Stimulated activated CD4-positive, alpha-beta T cell treated with anti-CD3 and anti-CD28 coated beads, Interleukin-2, amount 100 ng/mL, for 4 hours (primary cell): ENCODE measurements at places on chromosomes 11 and 22.

DNA sequence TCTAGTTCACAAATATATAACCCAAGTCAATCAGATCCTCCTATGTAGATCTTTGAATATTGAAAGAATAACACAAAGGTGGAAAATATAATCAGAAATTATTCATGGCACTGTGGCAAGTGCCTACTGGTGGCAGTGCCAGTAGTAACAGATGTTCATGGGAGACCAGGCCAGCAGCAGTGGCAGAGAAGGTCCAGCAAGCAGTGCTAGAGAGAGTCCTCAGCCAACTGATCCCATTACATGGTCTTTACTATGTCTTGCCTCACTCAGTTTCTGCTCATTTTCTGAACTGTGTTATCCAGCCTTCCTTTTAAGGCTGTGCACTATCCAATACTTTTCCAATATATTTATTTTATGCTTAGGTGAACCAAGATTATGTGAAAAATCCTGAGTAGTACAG is 124.9 kb downstream of the MRTFA start:
- DNase-seq, result no peak

DNA sequence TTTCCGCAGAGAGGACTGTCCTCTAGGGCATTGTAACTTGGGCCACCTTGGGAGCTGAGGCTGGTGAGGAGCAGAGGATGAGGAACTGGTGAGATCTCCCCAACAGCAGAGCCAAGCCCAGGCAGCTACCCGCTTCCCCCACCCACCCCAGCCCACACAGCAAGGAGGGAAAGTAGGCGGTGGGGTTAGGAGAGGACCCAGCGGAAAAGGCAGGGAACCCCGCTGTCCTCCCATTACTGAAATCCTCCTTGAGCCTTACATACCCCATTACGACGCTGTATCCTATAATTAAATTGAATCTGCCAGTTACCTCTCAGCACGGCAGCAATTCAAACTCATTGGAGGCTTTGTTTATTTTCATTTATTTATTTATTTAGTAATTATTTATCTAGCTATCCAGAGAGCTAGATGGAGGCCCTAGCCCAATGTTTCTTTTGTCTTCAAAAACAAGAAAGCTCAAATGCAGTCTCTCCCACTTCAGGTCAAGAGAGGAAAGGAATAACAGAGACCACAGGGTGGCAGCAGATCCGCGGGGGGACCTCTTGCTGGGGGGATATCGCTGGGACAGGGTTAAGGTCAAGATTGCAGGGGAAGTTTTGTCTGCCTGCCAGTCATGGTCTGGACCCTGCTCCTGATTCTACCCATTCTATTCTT is 218.0 kb downstream of the ST3GAL4 start:
- DNase-seq, result no peak

DNA sequence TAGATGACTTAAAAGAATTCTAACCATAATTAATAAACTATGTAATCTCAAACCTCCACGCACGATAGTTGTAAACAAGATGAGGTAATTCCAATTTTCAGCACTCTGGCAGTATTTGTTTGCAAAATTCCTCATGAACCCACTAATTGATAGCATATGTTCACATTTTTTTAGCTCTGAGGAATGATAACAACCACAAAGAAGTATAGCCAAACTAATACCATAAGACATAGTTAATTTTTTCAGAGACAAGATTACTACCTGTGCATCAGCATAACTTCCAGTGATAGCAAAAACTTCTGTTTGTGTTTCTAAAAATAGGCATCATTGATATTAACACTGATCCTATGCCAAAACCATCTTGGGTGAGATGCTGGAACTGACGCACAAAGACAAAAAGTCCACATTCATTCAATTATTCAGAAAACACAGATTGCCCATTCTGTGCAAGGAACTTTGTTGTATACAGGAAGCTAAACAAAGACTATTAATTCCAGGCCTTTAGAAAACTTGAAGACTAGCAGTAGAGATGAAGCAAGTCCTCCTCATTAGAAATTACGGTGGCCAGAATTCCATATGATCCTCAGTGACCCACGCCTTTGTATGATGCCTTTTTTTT is 57.7 kb downstream of the PDGFD start:
- no peak for DNase-seq

DNA sequence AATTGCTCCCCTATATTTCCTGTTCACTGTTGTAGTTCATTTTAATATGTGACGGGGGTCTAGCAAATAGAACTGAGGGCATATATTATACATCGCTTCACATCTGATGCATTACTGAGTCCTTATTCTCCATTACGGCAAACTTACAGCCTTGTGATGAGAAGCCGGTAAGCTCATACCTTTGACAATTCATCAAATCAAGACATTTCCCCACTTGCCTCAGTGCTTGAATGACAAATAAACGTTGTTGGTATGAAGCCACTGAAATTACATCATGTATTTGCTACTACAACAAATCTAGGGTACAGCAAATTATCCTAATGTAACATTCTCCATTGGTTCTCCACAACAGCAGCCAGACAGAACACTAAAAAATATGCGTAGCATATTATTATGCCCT is 1999.8 kb downstream of the LRRC4C start:
- no peak for DNase-seq
